ENCODE measurements at places on chromosomes 2 and 18. TPM values are rescaled to one million over a fixed set of nuclear protein-coding genes. Genes with fewer than 3 reads are reported as not detected.

RGPD4 gene
- polyA plus RNA-seq, result not detected

CPLX4 gene
- polyA plus RNA-seq, result not detected

PIEZO2 gene
- polyA plus RNA-seq, result 1.2 TPM

CLEC4F gene
- not detected for polyA plus RNA-seq

CCDC85A gene
- 0.05 TPM for polyA plus RNA-seq

SGO2 gene
- 15.5 TPM for polyA plus RNA-seq

GCG gene
- polyA plus RNA-seq, result not detected

TUBA4B gene
- not detected for polyA plus RNA-seq

WNT10A gene
- not detected for polyA plus RNA-seq

ATP8B1 gene
- 125 TPM for polyA plus RNA-seq

SNORC gene
- polyA plus RNA-seq, result 0.14 TPM

ATP6V1C2 gene
- 0.03 TPM for polyA plus RNA-seq

SATB2 gene
- 3.8 TPM for polyA plus RNA-seq

APCDD1 gene
- 15.3 TPM for polyA plus RNA-seq

LINC00305 gene
- not detected for polyA plus RNA-seq

GULP1 gene
- 53.1 TPM for polyA plus RNA-seq

KLHL30 gene
- polyA plus RNA-seq, result 0.02 TPM

STARD6 gene
- polyA plus RNA-seq, result 0.42 TPM

CCDC74B gene
- 1.8 TPM for polyA plus RNA-seq

GREB1 gene
- 0.06 TPM for polyA plus RNA-seq

PLGLB1 gene
- polyA plus RNA-seq, result 0.41 TPM

CFC1 gene
- not detected for polyA plus RNA-seq

DSC1 gene
- not detected for polyA plus RNA-seq

WNT6 gene
- not detected for polyA plus RNA-seq

LIMS2 gene
- 17.3 TPM for polyA plus RNA-seq

Data from fibroblast of lung (primary cell).